ENCODE measurements at places on chromosomes 3 and 15.

DNA sequence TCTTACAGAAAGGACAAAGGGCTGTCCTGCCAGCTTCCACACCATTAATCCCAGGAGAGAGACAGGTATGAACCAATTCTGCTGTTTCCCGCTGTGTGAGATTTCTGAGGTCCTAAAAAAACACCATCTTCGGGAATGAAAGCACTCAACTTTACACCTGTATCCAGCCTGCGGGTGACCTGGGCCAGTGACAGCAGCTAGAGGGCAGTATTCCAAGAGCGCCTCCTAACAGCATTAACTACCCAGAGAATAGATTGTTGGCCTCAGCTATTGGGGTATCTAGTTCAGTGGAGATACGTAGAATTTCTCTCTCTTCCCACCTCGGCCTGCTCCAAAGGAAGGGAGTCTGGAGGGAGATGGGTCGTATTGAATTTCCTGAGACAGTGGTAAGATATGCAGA, 55.1 kb downstream of the WDR76 start:
- no peak for DNase-seq

DNA sequence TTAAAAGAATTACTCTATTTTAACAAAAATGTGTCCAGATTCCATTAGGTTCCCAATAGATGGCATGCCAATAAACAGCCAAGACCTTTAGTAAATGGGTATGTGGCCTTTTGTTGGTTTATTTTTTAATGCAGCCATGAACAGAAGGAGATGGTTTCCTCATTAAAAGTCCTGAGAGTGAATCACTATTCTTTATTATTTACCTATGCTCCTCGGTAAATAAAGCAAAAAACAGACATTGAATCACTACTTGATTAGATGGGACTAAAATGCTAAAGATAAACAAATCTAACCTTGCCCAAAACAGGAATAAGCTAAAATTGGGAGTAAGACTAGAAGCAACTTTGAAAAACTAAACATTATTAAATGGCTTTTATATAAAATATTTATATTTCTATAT, 94.2 kb downstream of the TNIK start:
- DNase-seq: no peak

GRCh38 chr3:145333931-145334330, 827.1 kb downstream of the PLOD2 start:
- no peak for DNase-seq

- no peak for DNase-seq
Observed at GRCh38 chr15:70618929-70619328, 144.4 kb downstream of the UACA start.

Data from D721Med (cell line).